HepG2 (cell line): ENCODE measurements at places on chromosomes 16 and 17. TPM values are rescaled to one million over a fixed set of nuclear protein-coding genes. Genes with fewer than 3 reads are reported as not detected.

ADAD2 gene
- total RNA-seq, result not detected in 2 replicates

TBX6 gene
- total RNA-seq, result 0.24 TPM in 1 of 2 replicates, not detected in the other

TRIM65 gene
- total RNA-seq, result 22.4 and 24.6 TPM in 2 replicates

OMG gene
- total RNA-seq, result not detected in 2 replicates

TMEM114 gene
- total RNA-seq, result not detected in 2 replicates

MYH1 gene
- not detected in 2 replicates for total RNA-seq

ST6GALNAC1 gene
- total RNA-seq, result not detected in 2 replicates

TBC1D3I gene
- total RNA-seq, result 0.15 TPM in 1 of 2 replicates, not detected in the other

YPEL3 gene
- total RNA-seq, result 4.8 and 5.4 TPM in 2 replicates

SLFN13 gene
- 0.18 TPM in 1 of 2 replicates, not detected in the other for total RNA-seq

- H3K36me3 ChIP-seq, result no peaks in the 10 kb centered on the region
- no peak for DNase-seq
- H3K4me1 ChIP-seq, result peaks cover 33% of the 10 kb centered on the region
- H3K4me3 ChIP-seq, result no peak overlapping the region
- H3K27me3 ChIP-seq, result peaks cover 40% of the 10 kb centered on the region
Measured at GRCh38 chr16:1181404-1182315, 28.8 kb downstream of the CACNA1H start.

- H3K27me3 ChIP-seq, result no peaks in the 10 kb centered on the region; the same call in 2 of the 3 replicates
- H3K4me3 ChIP-seq, result no peak overlapping the region
- no peaks in the 10 kb centered on the region for H3K4me1 ChIP-seq
Measured at GRCh38 chr17:65254166-65254565, 117.0 kb downstream of the RGS9 start.

DNA sequence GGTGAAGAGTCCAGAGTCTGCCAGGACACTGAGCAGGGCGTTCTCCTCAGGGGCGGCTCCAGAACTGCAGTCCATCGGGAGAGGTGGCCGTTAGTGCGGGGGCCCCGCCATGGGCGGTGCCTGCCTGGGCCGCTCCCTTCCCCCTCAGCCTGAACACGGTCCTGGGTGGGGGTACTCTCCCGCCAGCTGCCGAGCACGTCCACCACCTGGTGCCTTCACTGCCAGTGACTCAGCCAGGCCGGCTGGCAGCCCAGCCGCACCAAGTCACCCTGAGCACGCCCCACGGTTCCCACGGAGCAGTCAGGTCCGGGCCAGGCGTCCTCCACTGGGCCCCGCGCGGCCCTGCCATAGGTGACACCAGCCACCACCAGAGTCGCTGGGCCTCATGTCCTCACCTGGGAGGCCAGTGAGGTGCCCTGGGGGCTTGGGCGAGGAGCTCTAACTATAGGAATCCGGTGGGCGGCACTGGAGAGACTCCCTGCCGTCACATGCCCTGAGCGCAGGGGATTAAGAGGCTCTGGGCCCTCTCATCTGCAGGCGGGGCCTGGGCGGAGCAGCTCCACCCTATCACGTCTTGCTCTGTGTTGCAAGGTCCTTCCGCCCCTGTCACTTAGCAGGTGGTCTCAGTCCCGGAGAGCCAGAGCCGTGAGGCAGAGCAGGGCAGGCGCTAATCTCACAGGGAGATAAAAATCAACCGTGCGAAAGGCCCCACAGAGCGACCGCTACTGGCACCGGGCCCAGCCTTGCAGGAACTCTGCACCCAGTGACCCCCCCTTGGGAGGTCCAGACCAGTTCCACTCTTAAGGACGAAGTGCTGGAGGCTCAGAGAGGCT is 14.3 kb downstream of the PIEZO1 start:
- peaks cover 36% of the 10 kb centered on the region for H3K4me1 ChIP-seq
- peak overlapping the region; percentile 26 for H3K27ac ChIP-seq
- H3K27me3 ChIP-seq, result no peaks in the 10 kb centered on the region
- peak overlapping the region; percentile 41; the same call in 1 of the 2 replicates for H3K4me3 ChIP-seq
- no peaks in the 10 kb centered on the region for H3K36me3 ChIP-seq

DNA sequence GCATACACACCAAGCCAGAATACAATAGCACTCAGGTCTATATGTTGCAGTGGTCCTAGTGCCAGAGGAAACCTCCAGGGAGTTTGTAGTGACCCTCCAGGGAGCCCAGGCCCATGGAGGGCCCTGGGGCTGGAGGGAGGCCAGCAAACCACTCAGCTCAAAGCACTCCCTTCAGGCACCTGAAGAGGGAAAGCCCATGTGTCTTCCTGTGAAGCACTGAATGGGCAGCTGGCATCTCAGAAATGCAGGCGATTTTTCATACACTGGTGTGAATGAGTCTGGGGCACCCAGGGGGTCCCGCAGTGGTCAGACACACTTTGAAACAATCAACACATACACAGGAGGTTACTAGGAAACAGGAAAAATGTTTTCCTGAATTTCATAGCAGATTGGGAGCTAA is 12.8 kb downstream of the TBC1D26 start:
- DNase-seq, result no peak
- no peak overlapping the region for H3K4me3 ChIP-seq
- no peaks in the 10 kb centered on the region for H3K4me1 ChIP-seq
- H3K27ac ChIP-seq, result no peak overlapping the region
- peaks cover 9% of the 10 kb centered on the region; the same call in 2 of the 3 replicates for H3K27me3 ChIP-seq
- H3K36me3 ChIP-seq, result no peaks in the 10 kb centered on the region

- H3K4me3 ChIP-seq, result no peak overlapping the region
- no peak overlapping the region for H3K27ac ChIP-seq
- H3K4me1 ChIP-seq, result peaks cover 76% of the 10 kb centered on the region
- no peak for DNase-seq
- H3K27me3 ChIP-seq, result peaks cover 3% of the 10 kb centered on the region; the same call in 1 of the 3 replicates
- H3K36me3 ChIP-seq, result no peaks in the 10 kb centered on the region
Measured at GRCh38 chr17:64004218-64004770, 6.1 kb downstream of the PRR29 start.

DNA sequence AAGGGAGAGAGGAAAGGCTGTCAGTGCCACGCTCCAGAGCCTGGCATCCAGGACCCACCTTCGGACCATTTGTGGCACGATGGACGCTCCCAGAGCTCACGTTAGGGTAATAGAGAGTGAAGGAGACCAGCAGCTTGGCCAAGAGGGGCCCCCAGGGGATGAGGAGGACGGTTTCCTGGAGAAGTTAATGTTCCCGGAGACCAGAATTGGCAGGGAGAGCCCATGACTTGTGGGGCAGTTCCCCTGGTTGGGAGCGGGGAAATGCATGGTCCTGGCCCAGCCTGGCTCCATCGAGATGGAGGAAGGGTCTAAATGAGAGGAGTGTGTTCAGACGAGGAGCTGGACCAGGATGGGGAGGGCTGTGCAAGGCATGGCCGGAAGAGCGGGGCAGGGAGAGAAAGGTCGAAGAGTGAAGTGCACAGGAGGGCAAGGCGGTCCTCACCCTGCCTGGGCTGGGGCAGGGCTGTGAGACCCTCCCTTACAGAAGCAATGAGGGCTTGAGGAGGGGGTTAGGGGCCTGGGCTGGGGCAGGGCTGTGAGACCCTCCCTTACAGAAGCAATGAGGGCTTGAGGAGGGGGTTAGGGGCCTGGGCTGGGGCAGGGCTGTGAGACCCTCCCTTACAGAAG is 2.9 kb upstream of the HIC1 start:
- H3K27me3 ChIP-seq, result peaks cover 4% of the 10 kb centered on the region
- no peak for DNase-seq
- peaks cover 37% of the 10 kb centered on the region for H3K4me1 ChIP-seq
- no peak overlapping the region for H3K27ac ChIP-seq

DNA sequence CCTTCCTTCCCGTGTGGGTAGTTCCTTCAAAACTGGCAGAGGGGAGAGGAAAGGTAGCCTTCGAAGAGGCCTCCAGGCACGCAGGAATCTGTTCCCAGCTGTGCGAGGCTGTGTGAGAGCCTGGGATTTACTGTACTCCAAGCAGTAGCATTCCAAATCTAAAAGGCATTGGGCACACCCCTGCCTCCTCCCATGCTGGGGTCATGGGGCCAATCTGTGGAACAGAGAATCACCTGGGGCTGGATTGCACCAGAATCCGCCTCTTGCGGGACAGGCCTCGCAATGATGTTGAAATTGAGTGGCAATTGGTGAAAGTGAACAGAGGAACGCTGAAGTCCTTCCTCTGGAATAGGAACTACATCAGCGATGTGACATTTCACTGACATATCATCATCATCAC is 72.5 kb upstream of the IRX3 start:
- H3K27me3 ChIP-seq, result peaks cover 34% of the 10 kb centered on the region
- no peaks in the 10 kb centered on the region for H3K36me3 ChIP-seq
- H3K27ac ChIP-seq, result no peak overlapping the region

DNA sequence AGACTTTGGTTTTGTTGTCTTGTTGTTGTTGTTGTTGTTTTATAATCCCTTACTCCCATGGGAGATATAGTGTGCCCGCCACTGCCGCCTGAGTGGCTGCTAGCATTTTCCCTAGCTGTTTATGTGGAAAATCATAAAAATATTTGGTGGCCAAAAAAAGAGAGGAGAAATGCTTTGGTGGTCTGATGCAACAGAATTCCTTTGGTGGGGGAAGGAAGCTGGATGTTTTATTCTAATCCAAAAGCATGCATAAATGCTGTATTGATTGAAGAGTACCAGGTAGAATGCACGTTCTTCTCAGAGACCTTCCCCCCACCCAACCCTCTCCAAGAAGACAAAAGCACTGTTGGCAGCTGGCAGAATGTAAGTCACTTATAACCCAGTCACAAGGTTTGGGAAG is 93.2 kb downstream of the C17orf67 start:
- no peak for DNase-seq
- no peak overlapping the region for H3K4me3 ChIP-seq
- no peaks in the 10 kb centered on the region for H3K36me3 ChIP-seq
- no peak overlapping the region for H3K27ac ChIP-seq
- no peaks in the 10 kb centered on the region; the same call in 1 of the 2 replicates for H3K27me3 ChIP-seq

DNA sequence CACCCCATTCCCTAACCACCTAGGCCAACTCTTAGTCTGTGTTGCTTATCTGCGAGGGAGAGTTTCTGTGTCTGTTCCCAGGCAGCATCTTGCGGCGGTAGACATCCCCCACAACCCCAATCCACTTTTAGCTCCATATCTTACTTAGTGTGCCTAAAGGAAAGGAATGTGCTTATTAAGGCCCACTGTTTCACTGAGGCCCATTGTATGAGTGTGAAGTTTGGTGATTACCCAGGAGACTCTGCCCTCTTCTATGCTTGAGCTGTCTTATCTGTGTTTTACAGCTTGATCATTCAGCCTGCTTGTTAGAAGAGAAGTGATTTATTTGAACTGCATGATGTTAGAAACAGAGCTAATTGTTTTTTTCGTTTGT is 10.3 kb upstream of the MLYCD start:
- no peaks in the 10 kb centered on the region for H3K4me1 ChIP-seq
- H3K4me3 ChIP-seq, result no peak overlapping the region
- DNase-seq, result no peak
- H3K27ac ChIP-seq, result no peak overlapping the region
- H3K27me3 ChIP-seq, result peaks cover 29% of the 10 kb centered on the region; the same call in 2 of the 3 replicates
- no peaks in the 10 kb centered on the region for H3K36me3 ChIP-seq

DNA sequence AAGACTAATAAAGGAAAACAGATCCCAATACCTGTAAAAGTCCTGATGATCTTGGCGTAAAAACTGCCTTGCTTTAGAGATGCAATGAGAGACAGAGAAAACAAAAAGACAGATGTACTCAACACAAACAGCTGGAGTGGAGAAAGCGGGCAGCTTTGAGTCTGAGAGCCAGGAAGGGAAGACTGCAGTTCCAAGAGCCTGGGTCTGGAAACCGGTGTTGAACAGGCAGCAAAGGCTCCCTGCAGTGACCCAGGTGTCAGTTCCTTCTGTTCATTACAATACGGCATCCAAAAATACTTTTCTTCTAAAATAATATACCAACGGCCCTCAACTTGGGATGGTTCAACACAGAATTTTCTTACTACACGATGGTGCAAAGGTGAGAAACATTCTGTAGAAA is 29.6 kb downstream of the VPS53 start:
- no peak overlapping the region for H3K27ac ChIP-seq
- H3K27me3 ChIP-seq, result no peaks in the 10 kb centered on the region
- H3K4me3 ChIP-seq, result no peak overlapping the region
- H3K36me3 ChIP-seq, result peaks cover 41% of the 10 kb centered on the region; the same call in 2 of the 3 replicates
- no peak for DNase-seq

DNA sequence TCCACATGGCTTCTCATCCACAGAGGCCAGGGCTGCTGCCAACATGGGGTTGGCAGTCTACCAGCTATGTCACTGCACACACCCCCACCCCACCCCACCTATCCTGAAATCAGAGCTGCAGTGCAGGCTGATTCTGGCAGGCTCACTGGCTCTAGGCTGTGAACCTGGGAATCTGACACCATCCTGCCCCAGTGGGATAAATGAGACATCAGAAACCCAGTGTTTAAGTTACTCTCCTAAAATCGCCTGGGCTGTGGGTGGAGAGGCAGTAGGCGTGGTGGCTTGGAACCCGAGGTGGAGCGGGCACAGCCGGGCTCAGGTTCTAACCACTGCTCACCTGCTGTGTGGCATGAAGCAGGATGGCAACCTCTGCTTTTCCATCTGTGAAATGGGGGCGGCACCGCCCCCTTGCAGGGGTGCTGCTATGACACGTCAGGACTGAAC is 5.6 kb downstream of the SLC38A8 start:
- H3K4me1 ChIP-seq, result no peaks in the 10 kb centered on the region
- no peak overlapping the region for H3K27ac ChIP-seq
- H3K27me3 ChIP-seq, result peaks cover 43% of the 10 kb centered on the region; the same call in 2 of the 3 replicates

GRCh38 chr17:73293480-73293911 is 18.3 kb downstream of the CDC42EP4 start:
- H3K27me3 ChIP-seq, result no peaks in the 10 kb centered on the region
- no peak overlapping the region for H3K4me3 ChIP-seq
- no peak for DNase-seq

- H3K4me3 ChIP-seq, result no peak overlapping the region
- DNase-seq, result no peak
- peaks cover 90% of the 10 kb centered on the region for H3K36me3 ChIP-seq
- no peak overlapping the region for H3K27ac ChIP-seq
- H3K4me1 ChIP-seq, result no peaks in the 10 kb centered on the region
Measured at GRCh38 chr16:57225978-57226377, 19.1 kb upstream of the ARL2BP start.

- no peaks in the 10 kb centered on the region for H3K36me3 ChIP-seq
- no peak overlapping the region for H3K27ac ChIP-seq
- DNase-seq, result no peak
- H3K27me3 ChIP-seq, result no peaks in the 10 kb centered on the region
Measured at GRCh38 chr16:12416136-12416787, 387.4 kb downstream of the CPPED1 start.

DNA sequence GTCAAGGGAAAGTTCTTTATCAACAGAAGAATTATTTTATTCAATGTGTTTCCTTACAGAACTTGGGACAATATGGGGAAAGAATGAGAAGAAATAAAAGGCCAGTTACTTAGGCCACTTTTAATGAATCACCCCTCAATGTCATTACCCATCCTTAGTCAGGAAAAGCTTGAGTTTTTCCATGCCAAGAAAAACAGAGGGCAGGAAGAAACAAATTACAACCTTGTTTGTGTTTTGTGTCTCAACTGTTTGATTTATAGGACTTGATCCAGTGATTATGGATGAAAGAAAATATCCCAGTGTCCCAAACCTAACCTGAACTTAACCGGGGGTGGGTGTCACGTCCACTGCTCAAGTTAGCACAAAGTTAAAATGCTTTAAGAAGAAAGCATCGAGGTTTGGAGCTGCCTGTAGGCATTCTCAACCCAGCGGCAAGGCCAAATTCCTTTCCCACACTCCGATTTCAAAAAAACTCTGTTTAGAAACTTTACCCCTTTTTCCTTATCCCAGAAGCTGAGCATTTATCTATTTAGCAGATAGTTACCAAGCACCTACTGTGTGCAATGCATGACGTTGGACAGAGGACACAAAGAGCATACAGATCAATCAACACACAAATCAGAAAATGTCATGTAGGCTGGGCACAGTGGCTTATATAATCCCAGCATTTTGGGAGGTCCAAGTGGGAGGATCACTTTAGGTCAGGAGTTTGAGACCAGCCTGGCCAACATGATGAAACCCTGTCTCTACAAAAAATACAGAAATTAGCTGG is 14.0 kb upstream of the CYB5B start:
- DNase-seq, result no peak
- H3K27ac ChIP-seq, result peak overlapping the region; percentile 2
- no peak overlapping the region for H3K4me3 ChIP-seq
- H3K36me3 ChIP-seq, result no peaks in the 10 kb centered on the region
